ENCODE measurements at places on chromosomes 6 and 20. TPM values are rescaled to one million over a fixed set of nuclear protein-coding genes. Genes with fewer than 3 reads are reported as not detected.

The ECT2L gene
- total RNA-seq, result 0.56 TPM

The TMEM74B gene
- 3.9 TPM for total RNA-seq

The LGSN gene
- total RNA-seq, result not detected

The POU5F1 gene
- total RNA-seq, result 0.85 TPM

The UTRN gene
- 76.1 TPM for total RNA-seq

The SCRT2 gene
- total RNA-seq, result not detected

The EYA2 gene
- 2.3 TPM for total RNA-seq

The SLC16A10 gene
- total RNA-seq, result 73.5 TPM

The KIF6 gene
- not detected for total RNA-seq

The CRISP2 gene
- total RNA-seq, result 0.59 TPM
